Non-pigmented ciliary epithelial cell (primary cell): ENCODE measurements at places on chromosomes 1 and 21.

GRCh38 chr1:24641646-24642151 lies 1.4 kb upstream of the SRRM1 start:
- no peak for DNase-seq

GRCh38 chr1:167893798-167894197 lies 20.1 kb downstream of the ADCY10 start:
- no peak for DNase-seq

DNA sequence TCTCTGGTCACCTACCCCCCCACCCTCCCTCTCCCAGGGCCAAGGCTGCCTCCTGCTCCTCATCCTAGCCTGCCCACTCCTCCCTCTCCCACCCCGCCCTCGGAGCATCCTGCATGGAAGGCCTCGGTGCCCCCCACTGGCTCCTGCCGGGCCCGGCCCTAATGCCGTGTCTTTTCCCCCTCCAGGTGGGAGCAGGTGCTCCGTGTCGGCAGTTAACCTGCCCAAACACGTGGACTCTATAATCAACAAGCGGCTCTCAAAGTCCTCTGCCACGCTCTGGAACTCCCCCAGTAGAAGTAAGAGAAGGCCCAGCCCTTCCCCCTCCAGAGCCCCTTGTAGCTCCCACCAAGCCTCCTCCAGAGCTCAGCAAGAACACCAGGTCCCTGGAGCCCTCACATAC lies 18.8 kb downstream of the MAP7D1 start:
- no peak for DNase-seq

DNA sequence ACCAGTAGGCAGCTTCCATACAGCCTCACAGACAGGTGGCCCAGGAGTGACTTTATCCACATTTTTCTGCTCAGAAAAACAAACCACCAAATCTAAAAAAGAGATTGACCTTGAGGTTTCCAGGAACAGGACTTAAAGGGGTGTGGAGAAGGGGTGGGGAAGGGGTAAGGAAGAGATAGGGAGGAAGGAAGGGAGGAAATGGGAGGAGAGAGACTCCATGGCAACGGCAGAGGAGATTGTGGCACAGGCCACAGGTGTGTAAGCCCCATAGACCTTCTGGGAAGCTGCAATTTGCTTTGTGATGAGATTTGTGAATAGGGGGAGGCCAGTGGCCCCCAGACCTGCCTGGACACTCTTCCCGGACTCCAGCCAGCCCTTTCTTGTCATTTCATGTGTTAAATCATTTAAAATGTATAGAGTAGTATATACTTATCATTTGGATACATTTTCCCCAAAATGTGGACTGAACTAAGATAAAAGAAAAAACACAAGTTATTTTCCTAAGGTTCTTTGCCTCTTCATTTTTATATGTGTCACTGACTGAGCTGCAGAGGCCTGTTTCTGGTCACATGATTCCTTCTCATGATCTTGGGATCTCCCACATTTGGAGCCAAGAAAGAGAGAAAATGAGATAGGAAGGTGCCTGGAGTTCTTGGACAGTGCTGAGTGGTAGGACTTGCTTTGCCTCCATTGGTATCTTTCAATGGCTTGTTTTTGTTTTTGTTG lies 55.5 kb downstream of the CLIC6 start:
- no peak for DNase-seq

DNA sequence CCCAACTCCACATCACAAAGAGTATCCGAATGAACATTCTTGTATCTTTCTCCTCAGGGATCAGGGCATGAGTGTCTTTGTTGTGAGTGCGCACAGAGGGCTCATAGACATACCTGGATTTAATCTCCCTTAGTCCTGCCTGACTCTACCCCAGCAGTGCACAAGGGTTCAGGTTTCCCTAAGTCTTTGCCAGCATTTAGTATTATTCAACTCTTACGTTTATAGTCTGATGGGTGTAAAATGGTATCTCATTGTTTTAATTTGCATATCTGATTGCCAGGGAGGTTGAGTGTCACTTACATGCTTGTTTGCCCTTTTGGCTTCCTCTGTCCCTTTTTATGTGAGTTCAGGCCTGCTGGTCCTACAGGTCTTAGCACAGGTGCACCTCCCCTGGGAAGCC lies 49.5 kb downstream of the FOXD2 start:
- no peak for DNase-seq

- peak; percentile 28 for DNase-seq
Observed at GRCh38 chr1:13783551-13783950, 83.6 kb downstream of the PRDM2 start.

GRCh38 chr1:5847013-5847659 lies 145.1 kb downstream of the NPHP4 start:
- no peak for DNase-seq

DNA sequence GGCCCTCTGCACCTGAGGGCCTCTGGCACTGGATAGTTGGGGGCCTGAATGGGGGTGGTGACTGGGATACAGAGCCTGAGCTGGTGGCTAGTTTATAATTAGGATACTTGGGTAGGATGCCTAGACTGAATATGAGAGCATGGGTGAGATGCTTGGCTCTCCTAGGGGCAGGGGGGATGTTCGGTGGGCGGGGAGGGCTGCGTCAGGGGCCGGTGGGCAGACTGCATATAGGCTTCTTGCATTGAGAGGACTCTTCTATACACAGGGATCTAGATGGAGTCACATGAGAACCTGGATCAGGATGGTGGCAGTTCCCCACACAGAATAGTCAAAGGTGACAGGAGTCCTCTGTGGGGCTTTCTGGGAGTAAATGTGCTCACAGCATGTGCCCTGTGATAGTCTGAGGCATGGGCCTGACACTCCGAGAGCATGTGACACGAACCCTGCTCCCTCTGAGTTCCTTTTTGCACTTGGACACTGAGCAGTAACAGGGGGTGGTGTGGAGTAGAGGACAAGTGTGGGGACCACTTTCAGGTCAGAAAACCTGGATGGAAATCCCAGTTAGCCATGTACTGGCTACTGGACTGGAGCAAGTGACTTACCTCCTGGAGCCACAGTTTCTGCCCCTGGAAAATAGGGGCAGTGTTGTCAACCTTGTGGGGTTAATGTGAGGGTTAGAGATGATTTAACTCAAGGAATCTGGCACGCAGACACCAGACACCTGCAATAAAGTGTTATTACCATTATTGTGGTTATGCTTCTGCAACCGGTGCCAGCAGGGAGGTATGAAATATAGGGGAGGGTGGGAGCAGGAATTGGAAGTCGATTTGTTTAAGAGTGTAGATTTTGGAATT lies 2.2 kb downstream of the MAP7D1 start:
- DNase-seq, result no peak

DNA sequence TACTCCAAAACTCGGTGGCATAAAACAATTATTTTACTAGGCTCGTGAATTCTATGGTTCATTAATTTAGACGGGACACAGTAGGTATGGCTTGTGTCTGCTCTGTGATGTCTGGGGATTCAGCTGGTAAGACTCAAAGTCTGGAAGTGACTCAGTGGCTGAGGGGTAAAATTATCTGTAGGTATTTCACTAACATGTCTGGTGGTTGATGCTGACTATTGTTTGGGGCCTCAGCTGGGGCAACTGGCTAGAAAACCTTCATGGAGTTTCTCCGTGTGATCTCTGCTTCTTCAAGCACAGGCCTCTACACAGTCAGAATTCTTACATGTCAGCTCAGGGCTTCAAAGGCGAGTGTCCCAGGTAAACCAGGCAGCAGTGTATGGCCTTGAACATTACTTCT lies 41.2 kb upstream of the KLF17 start:
- peak; percentile 14 for DNase-seq

- DNase-seq, result no peak
Observed at GRCh38 chr1:240602189-240602588, 9.8 kb downstream of the GREM2 start.

- DNase-seq, result peak; percentile 76
Observed at GRCh38 chr1:24022581-24023361, 42.6 kb upstream of the SRSF10 start.

- DNase-seq, result no peak
Observed at GRCh38 chr1:219283541-219283940, 109.9 kb downstream of the LYPLAL1 start.

DNA sequence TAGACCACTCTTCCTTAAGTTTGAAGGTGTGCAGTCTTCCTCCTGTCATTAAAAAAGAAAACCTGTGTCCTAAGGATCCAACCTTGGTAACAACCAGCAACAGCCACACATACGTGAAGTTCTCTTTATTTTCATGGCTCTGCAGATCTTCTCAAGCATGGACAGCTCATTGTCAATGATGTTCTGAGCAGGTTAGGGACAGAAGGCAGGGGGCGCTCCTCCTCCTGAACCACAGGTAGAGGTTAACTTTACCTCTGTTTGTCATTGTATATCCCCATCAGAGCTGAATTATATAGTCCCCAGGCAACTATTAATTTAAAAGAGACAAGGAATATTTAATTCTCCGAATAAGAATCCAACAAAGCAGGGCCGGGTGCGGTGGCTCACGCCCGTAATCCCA lies 52.5 kb upstream of the CR2 start:
- no peak for DNase-seq

GRCh38 chr1:94821636-94822305 lies 1.6 kb downstream of the SLC44A3 start:
- no peak for DNase-seq

- DNase-seq, result no peak
Observed at GRCh38 chr1:43541721-43542401, 11.2 kb downstream of the PTPRF start.

- no peak for DNase-seq
Observed at GRCh38 chr1:183689762-183690204, 36.7 kb upstream of the APOBEC4 start.

DNA sequence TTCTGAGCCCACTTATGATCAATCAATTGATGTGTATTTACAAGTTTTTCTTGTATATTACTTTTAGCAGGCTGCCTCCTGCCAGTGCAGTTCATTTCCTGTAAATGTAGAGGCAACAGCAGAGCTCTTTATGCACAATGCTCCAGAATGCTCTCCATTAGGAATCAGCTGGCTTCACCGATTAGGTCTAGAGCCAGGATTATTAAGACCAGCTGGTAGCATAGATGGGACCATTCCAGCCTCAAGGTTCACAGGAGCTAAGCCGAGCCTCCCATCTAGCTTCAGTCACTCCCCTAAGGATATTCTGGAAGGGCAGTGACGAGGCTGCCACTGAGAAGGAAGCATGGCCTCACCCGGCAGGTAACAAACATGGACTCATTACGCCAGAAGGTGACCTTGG lies 36.8 kb downstream of the DHRS3 start:
- no peak for DNase-seq

DNA sequence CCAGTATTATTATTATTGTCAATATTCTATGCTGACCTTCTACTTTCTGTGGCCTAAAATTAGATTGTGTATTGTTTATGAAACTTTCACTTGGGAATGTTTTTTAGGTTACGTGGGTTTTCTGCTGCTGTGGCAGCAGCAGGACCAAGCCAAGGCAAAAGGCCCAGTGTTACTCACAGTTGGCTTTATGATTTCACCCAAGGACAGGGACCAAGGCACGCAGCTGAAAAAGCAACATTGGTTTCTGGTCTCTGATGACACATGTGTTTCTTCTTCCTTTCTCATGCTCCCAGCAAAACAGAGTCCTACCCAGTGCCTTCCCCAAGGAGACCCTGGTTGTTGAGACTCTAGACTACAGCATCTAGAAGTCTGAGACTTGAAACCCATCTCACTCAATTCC lies 413.7 kb downstream of the SETD4 start:
- DNase-seq, result no peak

- no peak for DNase-seq
Observed at GRCh38 chr1:40802742-40803113, 19.1 kb downstream of the KCNQ4 start.

- DNase-seq, result no peak
Observed at GRCh38 chr1:206708882-206709281, 24.2 kb downstream of the MAPKAPK2 start.

- DNase-seq, result peak; percentile 6
Observed at GRCh38 chr1:242467556-242468145, 56.8 kb downstream of the PLD5 start.

DNA sequence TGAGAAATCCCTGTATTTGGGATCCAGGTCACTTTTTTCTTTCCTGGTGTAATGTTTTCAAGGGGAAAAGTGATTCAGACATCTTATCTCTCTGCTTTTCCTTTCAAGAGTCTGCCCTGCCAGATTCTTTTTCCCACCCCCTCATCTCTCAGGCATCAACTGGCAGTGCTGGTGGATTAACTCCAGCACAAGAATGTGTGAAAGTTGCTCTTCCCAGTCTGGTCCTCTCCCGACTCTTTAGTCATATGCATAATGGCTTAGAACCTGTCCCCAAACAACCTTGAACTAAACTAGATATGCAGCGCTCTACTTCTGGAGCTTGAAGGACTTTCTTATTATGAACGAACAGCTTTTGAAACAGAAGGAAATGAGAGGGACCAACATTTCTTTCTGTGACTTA lies 88.5 kb downstream of the SLC44A5 start:
- DNase-seq, result peak; percentile 51

DNA sequence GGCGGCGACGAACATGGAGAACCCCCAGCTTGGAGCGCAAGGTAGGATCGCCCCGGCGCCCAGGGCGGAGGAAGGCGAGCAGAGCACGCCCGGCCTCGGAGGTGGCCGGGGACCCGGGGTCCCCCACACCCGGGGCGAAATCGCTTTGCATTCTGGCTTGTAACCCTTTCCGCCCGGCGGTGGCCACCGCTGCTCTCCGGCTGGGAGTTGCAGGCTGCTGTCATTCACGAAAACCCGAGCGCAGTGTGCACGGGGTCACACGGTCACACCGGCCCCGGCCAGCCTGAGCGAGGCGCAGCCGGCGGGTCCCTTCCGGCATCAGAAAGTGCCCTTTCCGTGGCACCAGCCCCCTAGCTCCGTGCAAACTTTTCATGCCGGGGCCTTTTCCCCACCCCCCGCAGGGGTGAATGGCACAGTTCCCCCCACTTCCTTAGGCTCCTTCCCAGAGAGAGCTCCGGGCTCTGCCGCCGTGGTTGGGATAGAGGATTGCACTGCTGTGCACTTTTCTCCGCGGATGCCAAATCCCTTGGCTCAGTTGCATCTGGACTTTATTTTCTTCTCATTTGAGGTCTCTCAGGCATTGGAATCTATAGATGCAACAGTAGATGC lies 802 bp downstream of the KAZN start:
- DNase-seq, result no peak
